ENCODE measurements at places on chromosomes 1 and 21.

DNA sequence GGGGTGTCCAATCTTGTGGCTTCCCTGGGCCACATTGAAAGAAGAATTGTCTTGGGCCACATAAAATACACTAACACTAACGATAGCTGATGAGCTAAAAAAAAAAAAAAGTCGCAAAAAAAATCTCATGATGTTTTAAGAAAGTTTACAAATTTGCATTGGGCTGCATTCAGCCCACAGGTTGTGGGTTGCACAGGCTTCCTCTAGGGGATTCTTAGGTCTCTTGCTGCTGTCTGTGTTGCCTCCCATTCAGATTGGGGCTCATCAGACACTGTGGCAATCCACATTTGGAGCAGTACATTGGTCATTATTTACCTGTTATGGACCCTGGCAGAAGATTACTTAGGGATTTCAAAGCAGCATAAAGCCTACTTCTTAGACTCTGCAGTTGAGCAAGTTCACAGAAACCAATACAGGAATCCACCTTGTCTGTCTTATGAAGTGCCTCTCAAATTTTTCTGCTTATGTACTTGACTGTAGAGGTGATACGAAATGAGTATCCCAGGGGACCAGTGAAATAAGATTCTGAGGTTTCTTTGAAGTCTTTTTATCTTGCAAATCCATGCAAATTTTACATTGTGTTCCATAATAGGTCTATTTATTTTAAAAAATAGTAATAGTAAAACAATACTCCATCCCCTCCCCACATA, 205.5 kb downstream of the RPS6KC1 start:
- DNase-seq = no peak
- H3K27ac ChIP-seq = no peak overlapping the region
- no peaks in the 10 kb centered on the region for H3K27me3 ChIP-seq
- no peak overlapping the region for H3K4me3 ChIP-seq
- H3K36me3 ChIP-seq = no peaks in the 10 kb centered on the region
- no peaks in the 10 kb centered on the region for H3K4me1 ChIP-seq

GRCh38 chr1:205236526-205236925, 8.8 kb downstream of the TMCC2 start:
- H3K4me3 ChIP-seq = no peak overlapping the region
- no peaks in the 10 kb centered on the region for H3K36me3 ChIP-seq
- H3K27ac ChIP-seq = no peak overlapping the region
- H3K27me3 ChIP-seq = no peaks in the 10 kb centered on the region
- no peak for DNase-seq

GRCh38 chr1:47921935-47922415, 75.2 kb downstream of the TRABD2B start:
- H3K4me3 ChIP-seq = no peak overlapping the region
- H3K36me3 ChIP-seq = no peaks in the 10 kb centered on the region
- H3K4me1 ChIP-seq = no peaks in the 10 kb centered on the region
- H3K27me3 ChIP-seq = peaks cover 14% of the 10 kb centered on the region
- H3K27ac ChIP-seq = no peak overlapping the region

DNA sequence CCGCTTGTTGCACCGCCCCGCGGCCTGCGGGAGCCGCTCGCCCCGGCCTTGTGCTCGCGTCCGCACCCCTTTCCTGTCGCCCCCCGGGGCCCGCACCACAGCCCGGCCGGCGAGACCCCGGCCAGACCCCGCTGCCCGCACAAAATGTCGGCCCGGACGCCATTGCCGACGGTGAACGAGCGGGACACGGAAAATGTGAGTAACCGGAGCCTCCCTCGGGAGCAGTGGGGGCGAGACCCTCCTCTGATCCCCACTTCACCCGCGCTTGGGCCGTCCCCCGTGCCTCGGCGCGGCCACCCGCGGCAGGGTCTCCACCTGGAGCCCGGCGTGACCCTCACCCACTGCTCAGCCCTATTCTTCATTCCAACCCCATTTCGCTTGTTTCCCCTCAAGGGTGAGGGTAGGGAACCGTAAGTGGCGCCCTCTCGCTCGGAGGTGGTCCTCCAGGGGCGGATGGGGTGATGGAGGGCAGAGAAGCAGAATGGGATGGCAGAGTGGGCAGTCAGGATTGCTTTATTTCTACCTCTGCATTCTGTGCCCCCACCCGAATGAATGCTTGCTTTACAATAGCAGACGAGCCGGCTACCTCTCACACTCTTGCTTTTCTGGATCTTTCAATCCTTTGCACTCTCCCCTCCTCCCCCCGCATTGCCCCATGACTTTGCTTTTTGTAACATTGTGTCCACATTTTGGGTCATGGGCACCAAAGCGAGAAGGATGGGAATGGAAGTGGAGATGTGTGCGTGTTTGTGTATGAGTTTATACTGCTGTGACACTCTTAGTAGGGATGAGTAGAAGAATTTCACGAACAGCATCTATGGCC, 954 bp downstream of the MARK1 start:
- peaks cover 31% of the 10 kb centered on the region for H3K27me3 ChIP-seq
- no peak overlapping the region for H3K27ac ChIP-seq
- DNase-seq = no peak
- peaks cover 13% of the 10 kb centered on the region for H3K4me1 ChIP-seq

DNA sequence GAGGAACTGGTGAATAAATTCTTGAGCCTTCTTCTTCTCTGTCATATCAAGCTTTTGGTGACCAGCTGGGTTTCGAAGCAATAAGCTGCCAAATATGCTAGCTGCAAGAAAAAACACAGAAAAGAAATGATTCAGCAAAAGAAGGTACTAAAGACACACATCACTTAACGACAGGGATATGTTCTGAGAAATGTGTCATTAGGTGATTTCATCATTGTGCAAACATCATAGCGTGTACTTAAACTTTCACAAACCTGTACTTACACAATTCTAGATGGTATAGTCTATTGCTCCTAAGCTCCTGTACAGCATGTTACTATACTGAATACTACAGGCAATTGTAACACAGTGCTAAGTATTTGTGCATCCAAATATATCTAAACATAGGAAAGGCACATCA, 2.9 kb upstream of the MTF1 start:
- no peaks in the 10 kb centered on the region for H3K27me3 ChIP-seq
- peaks cover 13% of the 10 kb centered on the region for H3K4me1 ChIP-seq
- no peak overlapping the region for H3K4me3 ChIP-seq
